Kidney epithelial cell (primary cell): ENCODE measurements at places on chromosomes 13 and 19.

GRCh38 chr19:16229322-16229641 is 31.6 kb downstream of the AP1M1 start:
- DNase-seq = no peak

GRCh38 chr19:11171144-11171543 is 15.6 kb upstream of the SPC24 start:
- DNase-seq = no peak

GRCh38 chr13:75806117-75806516 is 170.0 kb downstream of the LMO7 start:
- no peak for DNase-seq

- DNase-seq = no peak
Observed at GRCh38 chr13:111909501-111909900, 157.4 kb upstream of the SOX1 start.
